ENCODE measurements at places on chromosomes 2 and 18.

- no peak for DNase-seq
Measured at GRCh38 chr2:233928594-233929351, 11.6 kb downstream of the TRPM8 start.

DNA sequence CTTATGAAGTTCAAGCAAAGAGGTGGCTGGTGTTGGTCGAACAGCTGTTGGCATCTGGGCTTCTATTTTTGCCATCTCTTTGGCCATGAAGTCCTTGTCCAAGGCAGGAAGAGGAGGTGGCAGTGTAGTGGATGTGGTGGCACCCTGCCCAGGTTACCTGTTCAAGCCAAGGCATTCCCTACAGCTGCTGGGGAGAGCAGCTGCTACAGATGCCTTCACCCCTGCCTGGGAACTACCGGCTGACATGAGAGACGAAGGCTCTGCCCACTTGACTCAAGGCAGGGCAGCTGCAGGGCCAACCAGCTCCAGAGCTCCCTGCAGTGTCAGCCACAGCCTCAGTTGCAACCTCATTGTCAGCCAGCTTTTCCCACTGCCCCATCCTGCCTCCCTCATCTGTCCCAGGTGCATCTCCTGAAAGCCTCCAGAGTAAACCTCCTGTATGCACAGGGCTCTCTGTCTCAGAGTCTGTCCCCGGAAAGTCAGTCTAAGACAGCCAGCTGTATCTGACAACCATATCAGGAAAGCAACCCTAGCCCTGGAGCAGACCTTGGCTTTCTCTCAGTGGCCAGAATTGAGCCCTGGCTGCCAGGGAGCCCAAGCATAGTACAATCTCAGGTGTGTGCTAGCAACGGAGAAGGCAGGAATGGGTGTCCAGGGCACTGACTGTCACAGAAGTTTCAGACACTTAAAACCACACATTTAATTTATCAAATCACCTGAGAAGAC, 115.9 kb downstream of the RPIA start:
- DNase-seq: no peak

- DNase-seq: no peak
Measured at GRCh38 chr2:219621935-219622334, 5.5 kb upstream of the SLC4A3 start.

- no peak for DNase-seq
Measured at GRCh38 chr2:218264773-218265561, 4.2 kb downstream of the GPBAR1 start.

DNA sequence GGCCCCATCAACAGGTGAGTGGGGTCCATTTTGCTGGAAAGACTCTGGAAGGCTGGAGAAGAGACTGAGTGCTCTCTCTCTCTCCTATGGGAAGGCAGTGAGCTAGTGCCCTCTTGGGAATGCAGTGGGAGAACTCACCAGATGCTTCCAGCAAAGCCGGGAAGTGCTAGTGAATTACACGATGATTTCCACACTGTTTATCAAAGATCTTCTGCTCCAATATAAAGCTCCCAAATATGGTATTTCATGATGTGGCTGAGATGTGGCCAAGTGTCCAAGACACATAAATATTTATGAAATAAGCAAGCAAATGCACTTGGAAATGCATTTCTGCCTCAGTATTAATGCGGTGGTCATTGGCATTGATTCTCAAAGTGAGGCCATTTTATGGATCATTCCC, 135.9 kb downstream of the VAPA start:
- no peak for DNase-seq

DNA sequence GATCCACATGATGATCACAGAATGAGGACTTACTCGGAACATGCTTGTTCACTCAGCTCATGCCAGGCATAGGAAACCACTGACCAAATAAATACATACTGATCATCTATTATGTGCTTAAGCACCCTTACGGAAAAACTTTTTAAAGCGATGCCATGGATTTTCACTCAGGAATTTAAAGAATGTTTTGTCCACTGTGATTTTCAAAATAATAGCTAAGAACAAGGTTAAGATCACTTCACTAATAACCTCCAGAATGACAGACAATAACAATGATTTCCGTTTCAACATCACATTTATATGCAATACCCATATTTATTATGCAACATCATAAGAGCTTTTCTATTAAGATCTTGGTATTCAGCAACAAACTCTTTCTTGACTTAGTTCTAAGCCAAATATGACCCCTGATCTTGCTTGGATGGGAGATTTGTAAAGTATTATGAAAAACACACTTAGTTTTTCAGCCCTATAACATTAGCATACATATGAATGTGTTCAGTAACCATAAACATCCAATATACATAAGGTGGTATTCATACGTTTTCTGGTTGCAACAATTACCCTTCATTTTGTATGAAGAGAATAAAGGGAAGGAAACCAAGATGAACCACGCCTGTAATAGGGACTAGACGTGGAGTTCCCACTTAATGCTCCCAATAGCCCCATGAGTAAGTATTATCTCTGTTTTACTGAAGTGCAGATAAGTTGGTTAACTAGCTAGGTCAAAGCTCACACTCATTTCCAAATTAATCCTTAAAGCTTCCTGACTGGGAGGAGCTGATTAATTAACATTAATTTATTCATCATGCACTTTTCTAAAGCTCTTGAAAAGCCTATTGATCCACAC, 1.9 kb downstream of the CD302 start:
- no peak for DNase-seq

- DNase-seq: no peak
Measured at GRCh38 chr2:16943279-16943958, 277.8 kb upstream of the CYRIA start.

DNA sequence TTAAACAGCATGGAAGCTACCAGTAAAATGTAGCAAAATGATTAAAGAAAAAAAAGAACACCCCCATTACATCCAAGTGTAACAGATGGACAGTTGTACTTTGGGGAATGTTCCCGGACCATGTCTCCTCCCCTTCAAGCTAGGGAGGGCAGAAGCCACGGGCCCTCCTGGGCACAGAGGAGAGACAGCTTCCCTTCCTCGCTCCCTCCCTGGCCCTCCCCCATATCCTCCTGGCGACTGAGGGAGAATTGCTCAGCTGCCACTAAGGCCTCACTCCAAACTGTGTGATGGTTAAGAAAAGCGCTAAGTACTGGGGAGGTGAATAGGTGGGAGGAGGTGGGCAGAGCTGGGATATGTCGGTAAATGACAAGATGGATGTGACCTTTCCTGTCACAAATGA, 358.0 kb downstream of the HRH4 start:
- DNase-seq: no peak

- DNase-seq: no peak
Measured at GRCh38 chr18:63617049-63617914, 26.8 kb downstream of the SERPINB4 start.

DNA sequence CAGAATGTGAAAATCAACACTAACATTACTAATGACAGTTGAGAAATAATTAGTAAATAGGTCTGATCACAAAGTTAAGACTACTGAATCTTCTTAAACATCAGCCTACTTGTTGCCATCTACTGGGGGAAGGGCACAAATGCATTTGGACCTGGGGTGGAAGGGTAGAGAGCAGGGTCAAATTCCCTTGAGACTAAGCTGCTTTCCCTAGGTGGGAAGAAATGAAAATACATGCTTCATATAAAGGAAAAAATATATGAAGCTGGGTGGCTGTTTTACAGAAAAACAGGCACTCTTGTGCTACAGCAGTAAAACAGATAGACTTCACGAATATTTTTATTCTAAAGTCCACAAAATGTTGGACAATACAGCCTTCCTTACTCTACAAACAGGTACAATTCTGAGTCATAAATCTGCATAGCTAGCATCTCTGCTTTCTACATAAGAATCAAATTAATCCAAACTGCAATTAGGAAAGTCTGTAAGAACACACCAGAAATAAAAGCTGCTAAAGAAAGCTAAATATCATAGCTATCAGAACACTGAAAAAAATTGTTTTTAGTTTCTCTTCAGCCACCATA, 10.9 kb downstream of the TRIP12 start:
- no peak for DNase-seq

GRCh38 chr2:72894514-72894913, 7.3 kb downstream of the SPR start:
- no peak for DNase-seq

GRCh38 chr2:181566334-181567032, 90.4 kb downstream of the CERKL start:
- DNase-seq: no peak

DNA sequence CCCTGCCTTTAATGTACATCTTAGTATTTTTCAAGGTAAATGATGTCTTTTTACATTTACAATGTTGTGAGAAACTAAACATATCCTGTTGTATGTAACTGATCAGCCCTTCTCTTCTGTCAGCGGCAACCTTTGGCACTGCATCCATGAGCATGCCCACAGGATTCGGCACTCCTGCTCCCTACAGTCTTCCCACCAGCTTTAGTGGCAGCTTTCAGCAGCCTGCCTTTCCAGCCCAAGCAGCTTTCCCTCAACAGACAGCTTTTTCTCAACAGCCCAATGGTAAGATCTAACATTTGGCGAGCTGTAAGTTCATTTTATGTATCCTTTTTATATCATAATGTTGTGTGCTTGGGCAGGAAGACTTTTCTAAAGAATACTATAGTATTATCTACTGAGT, 46.9 kb upstream of the SCYGR2 start:
- no peak for DNase-seq

All from left ventricle myocardium inferior (tissue), 1 donor.